ENCODE measurements at places on chromosomes 7 and 10.
A peak's percentile ranks its signal among the peaks of the same experiment; 100 is the strongest.

GRCh38 chr10:18140149-18140956 lies at the start of gene CACNB2:
TSS of gene CACNB2 (plus strand) at chr10:18140424.
- DNase-seq, result no peak

DNA sequence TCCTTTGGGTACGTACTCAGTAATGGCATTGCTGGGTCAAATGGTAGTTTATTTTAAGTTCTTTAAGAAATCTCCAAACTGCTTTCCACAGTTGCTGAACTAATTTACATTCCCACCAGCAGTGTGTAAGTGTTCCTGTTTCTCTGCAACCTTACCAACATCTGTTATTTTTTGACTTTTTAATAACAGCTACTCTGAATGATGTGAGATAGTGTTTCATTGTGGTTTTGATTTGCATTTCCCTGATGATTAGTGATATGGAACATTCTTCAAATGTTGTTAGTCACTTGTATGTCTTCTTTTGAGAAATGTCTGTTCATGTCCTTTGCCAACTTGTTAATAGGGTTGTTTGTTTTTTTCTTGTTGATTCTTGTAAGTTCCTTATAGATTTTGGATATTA lies 558.9 kb downstream of the SH2D4B start:
- DNase-seq, result no peak

DNA sequence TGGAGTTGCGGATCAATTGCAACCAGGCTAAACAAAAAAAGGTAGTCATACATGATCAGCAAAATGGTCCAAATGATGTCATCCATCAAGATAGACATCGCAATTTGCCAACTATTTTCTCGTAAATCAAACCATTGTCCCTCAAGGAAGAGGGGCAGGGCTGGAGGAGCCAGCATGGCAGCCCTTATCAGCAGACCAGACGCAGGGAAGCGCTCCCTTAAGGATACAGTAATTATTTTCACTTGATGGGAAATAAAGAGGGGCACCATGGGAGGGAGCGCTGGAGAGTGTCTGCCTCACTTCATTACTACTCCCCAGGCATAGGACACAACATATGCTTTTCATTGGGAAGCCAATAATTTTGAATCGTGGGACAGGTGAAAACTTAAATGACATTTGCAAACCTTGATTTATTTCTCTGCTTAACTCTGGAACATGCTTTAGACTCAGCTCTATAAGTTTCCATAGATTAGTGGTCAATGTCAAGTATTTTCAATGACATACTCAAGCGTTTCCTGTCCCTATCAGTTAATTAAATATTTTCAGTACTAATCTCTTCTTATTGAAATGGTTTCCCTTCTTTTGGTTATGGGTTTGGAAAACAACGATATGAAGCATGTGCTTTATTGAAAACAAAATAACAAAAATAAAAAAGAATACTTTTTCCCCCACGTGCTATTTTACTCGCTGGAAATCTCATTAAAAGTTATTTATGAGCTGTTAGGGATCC lies 202.4 kb upstream of the HABP2 start:
- DNase-seq, result no peak

DNA sequence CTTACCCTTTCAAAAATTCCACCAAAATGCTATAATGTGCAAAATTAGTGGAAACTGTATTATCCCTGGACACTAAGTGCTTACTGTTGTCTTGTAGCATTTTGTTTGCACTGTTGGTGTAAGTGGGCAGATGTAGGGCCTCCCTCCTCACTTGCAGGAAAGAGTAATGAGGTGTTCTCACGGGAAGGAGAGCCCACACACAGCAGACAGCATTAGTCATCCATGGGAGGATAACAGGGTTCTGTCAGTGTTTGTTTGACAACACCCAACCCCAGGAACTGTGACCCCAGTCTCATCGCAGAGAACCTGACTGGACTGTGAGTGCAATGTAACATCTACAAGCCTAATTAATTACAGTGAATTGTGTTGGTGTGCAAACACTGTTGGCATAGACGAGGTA lies 58.7 kb upstream of the VSTM2A start:
- DNase-seq, result no peak

GRCh38 chr10:132909491-132910071 lies 32.8 kb downstream of the CFAP46 start:
- no peak for DNase-seq

GRCh38 chr7:90432752-90433151 lies 29.5 kb downstream of the CLDN12 start:
- no peak for DNase-seq

GRCh38 chr10:90557385-90557784 lies 300.5 kb downstream of the HTR7 start:
- no peak for DNase-seq

DNA sequence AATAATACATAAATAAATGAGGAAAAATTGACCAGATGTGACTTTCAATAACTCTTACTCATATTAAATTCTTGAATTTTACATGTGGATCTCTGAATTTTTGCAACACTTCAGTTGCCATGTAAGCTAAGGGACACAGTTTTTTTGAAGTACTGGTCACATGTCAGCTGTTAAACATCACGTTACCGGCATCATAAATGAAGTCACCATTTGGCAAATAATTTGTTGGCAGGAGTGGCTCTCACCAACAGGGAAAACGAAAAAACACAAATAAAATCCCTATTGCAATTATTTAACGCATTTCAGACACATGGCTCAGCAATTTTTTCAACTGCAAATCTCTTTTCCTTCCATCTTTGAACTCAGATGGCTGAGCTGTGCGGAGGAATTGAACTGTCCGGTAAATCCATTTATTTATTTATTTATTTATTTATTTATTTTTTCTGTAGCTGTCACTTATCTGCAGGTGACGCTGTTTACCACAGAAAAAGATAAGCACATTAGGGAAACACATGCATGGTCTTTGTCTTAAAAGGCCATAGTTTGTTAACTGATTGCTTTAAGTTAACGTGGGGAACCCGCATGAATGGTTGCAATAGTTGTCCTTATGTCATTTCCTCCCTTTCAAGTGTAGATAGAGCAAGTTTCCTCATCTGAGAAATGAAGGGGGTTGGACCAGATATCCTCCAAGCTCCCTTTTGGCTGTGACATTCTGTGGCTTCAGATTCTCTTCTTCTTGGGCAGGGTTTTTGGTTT lies 64.7 kb upstream of the JAZF1 start:
- no peak for DNase-seq

DNA sequence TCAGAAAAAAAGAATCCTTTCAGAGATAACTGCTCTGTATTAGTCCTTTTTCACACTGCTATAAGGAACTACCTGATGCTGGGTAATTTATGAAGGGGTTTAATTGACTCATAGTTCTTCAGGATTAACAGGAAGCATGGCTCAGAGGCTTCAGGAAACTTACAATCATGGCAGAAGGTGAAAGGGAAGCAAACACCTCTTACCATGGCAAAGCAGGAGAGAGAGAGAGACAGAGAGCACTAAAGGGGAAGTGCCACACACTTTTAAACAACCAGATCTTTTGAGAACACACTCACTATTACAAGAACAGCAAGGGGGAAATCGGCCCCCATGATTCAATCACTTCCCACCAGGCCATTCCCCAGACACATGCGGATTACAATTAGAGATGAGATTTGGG lies 114.2 kb downstream of the TES start:
- DNase-seq, result no peak

- no peak for DNase-seq
These were observed 38.8 kb upstream of the LYZL1 start for GRCh38 chr10:29250066-29250465.

DNA sequence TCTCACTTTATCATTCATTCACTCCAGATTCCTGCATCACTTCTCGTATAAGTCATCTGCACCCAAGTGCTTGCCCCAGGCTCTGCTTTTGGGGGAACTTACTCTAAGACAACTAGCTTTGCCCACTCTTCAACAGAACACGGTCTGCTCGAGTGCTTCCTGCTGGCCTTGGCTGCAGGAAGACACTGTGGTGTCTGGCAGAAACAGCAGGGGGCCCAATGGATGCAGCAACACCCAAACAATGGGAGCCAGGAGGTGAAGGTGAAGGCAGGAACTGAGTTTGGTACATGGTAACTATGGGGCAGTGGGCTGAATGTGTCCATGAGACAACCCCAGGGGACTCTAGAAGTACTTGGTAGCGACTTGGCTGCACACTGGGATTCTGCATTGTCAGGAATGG lies 344.0 kb downstream of the REEP3 start:
- DNase-seq, result no peak

GRCh38 chr10:10477844-10478243 lies 539.8 kb upstream of the CELF2 start:
- peak; percentile 29 for DNase-seq

GRCh38 chr10:83373671-83374070 lies 765.6 kb upstream of the GHITM start:
- peak; percentile 1 for DNase-seq

GRCh38 chr10:119834188-119834587 lies 38.5 kb downstream of the MCMBP start:
- peak; percentile 44 for DNase-seq

- no peak for DNase-seq
These were observed 37.8 kb upstream of the HIBADH start for GRCh38 chr7:27700501-27700900.

DNA sequence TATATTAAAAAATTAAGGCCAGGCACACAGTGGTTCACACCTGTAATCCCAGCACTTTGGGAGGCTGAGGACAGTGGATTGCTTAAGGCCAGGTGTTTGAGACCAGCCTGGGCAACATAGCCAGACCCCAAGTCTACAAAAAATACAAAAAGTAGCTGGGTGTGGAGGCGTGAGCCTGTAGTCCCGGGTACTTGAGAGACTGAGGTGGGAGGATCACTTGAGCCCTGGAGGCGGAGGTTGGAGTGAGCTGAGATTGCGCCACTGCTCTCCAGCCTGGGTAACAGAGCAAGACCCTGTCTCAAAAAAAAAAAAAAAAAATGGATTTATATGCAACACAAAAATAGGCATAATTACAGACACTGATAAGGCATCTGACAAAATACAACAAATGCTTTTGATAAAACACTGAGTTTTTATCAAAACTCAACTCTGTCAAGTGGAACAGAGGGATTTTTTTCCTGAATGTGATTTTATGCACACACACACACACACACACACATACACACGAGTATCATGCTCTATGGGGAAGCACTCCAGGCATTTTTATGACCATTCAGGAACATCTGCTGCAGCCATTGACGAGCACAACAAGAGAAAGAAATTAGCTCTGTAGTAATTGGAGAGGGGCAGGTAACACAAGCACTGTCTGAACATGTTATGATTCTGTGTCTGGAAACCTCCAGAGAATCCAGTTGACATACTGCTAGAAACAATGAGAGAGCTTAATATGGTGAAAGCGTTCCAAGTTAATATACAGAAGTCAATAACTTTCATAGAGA lies 193.1 kb downstream of the WDR37 start:
- DNase-seq, result no peak

- no peak for DNase-seq
These were observed 39.0 kb upstream of the ZMIZ1 start for GRCh38 chr10:79029478-79030390.

- no peak for DNase-seq
These were observed 515.6 kb downstream of the INHBA start for GRCh38 chr7:41187322-41187721.

DNA sequence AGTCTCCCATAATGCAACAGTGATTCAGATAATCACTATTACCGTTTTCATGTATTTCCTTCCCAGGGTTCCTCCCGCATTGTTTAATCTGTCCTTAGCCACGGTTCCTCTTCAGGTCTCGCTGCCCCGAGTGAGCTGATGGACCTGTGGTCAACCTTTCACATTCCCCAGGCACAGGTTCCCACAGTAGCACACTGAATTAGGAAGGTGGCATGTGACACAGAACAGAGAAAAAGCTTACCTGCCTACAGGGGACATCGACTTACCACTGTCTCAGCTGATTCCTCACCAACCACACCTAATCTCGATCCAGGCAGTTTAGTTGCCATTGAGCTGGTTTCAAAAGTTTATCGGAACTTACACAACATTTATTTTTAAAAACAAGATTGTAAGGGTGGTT lies 72.2 kb downstream of the MTURN start:
- no peak for DNase-seq

DNA sequence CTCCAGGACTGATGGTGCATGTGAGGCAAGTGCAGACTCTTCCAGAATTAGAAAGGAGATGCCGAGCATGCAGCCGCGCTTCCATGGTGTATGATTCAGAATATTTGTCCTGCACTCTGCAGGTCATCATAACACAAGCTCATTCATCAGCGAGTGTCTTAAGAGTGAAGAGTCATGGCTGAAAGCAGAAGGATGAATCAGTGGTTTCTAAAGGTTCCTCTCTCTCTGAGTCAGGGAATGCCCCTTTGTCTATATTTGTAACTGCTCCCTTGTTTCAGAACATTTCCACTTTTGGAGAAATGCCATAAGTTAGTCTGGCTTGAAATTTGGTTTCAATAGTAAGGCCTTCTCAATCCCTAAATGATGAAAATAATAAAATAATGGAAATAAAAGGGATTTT lies 52.3 kb downstream of the HECW1 start:
- peak; percentile 95 for DNase-seq

- DNase-seq, result peak; percentile 58
These were observed 68.1 kb downstream of the TNS3 start for GRCh38 chr7:47513741-47514241.

Measured in brain microvascular endothelial cell (primary cell).